ENCODE measurements at places on chromosomes 5 and 9. TPM values are rescaled to one million over a fixed set of nuclear protein-coding genes. Genes with fewer than 3 reads are reported as not detected.

FOXD4 gene
- not detected for polyA plus RNA-seq

BTNL3 gene
- not detected for polyA plus RNA-seq

LAMC3 gene
- not detected for polyA plus RNA-seq

AFAP1L1 gene
- 0.31 TPM for polyA plus RNA-seq

PPIC gene
- polyA plus RNA-seq, result not detected

PRRX2 gene
- not detected for polyA plus RNA-seq

ANKRD18B gene
- not detected for polyA plus RNA-seq

- no peak overlapping the region for H3K27ac ChIP-seq
- no peaks in the 10 kb centered on the region for H3K36me3 ChIP-seq
- H3K4me3 ChIP-seq, result no peak overlapping the region
These were observed 339.2 kb downstream of the PIK3R1 start for GRCh38 chr5:68554571-68555279.

- no peaks in the 10 kb centered on the region for H3K27me3 ChIP-seq
- peaks cover 72% of the 10 kb centered on the region for H3K4me1 ChIP-seq
- no peaks in the 10 kb centered on the region for H3K36me3 ChIP-seq
- no peak overlapping the region for H3K4me3 ChIP-seq
These were observed 4.2 kb downstream of the SEMA4D start for GRCh38 chr9:89493671-89494070.

GRCh38 chr5:173670791-173671120 is 54.3 kb upstream of the BOD1 start:
- no peaks in the 10 kb centered on the region for H3K4me1 ChIP-seq
- no peaks in the 10 kb centered on the region for H3K36me3 ChIP-seq
- no peaks in the 10 kb centered on the region for H3K27me3 ChIP-seq
- H3K27ac ChIP-seq, result no peak overlapping the region
- no peak for DNase-seq

GRCh38 chr5:83031381-83031780 is 45.8 kb downstream of the TMEM167A start:
- no peak overlapping the region for H3K27ac ChIP-seq
- H3K27me3 ChIP-seq, result no peaks in the 10 kb centered on the region
- no peak for DNase-seq
- H3K36me3 ChIP-seq, result no peaks in the 10 kb centered on the region

GRCh38 chr5:143002459-143003327 is 232.5 kb downstream of the ARHGAP26 start:
- DNase-seq, result peak; percentile 63
- peak overlapping the region; percentile 89 for H3K27ac ChIP-seq
- H3K4me1 ChIP-seq, result peaks cover 72% of the 10 kb centered on the region
- peak overlapping the region; percentile 73 for H3K4me3 ChIP-seq
- H3K27me3 ChIP-seq, result no peaks in the 10 kb centered on the region

- no peak for DNase-seq
- H3K27me3 ChIP-seq, result peaks cover 19% of the 10 kb centered on the region
- peaks cover 6% of the 10 kb centered on the region for H3K4me1 ChIP-seq
- no peak overlapping the region for H3K4me3 ChIP-seq
- no peaks in the 10 kb centered on the region for H3K36me3 ChIP-seq
These were observed 91.5 kb upstream of the DNAH5 start for GRCh38 chr5:14035859-14036503.

DNA sequence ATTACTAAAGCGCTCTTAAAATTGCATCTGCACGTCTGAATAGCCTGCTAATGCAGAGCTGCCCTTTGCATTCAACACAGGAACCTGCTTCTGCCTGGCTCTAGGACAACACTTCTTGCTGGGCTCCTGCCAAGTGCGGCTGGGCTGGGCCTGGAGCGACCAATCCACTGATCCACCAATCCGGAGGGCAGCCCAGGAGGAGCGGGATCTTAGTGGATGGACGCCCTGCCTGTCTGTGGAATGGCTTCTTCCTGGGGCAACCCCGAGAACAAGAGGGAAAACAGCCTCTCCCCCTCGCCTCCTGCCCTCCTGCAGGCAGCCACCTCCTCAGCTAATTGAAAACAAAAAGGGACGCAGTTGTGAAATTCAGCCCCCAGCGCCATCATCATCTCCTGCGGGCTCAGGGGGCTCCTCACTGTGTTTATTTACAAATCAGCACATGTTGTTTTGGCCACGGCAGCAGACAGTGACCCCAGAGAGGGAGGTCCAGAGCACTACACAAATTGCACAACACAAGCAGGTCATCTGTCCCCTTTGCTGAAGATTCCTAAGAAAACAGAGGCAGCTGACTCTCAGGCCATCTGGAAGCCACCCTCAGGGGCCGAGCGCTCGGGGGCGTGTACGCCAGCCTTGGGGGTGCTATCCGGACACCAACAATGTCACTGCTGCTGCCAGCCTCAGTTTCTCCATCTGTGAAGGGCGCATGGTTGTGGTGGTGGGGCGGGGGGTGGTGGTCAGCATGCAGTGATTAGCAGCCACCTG is 57.3 kb downstream of the GADD45G start:
- no peak overlapping the region for H3K4me3 ChIP-seq
- no peak overlapping the region for H3K27ac ChIP-seq
- peaks cover 10% of the 10 kb centered on the region for H3K27me3 ChIP-seq
- no peak for DNase-seq
- H3K36me3 ChIP-seq, result no peaks in the 10 kb centered on the region
- H3K4me1 ChIP-seq, result peaks cover 4% of the 10 kb centered on the region

DNA sequence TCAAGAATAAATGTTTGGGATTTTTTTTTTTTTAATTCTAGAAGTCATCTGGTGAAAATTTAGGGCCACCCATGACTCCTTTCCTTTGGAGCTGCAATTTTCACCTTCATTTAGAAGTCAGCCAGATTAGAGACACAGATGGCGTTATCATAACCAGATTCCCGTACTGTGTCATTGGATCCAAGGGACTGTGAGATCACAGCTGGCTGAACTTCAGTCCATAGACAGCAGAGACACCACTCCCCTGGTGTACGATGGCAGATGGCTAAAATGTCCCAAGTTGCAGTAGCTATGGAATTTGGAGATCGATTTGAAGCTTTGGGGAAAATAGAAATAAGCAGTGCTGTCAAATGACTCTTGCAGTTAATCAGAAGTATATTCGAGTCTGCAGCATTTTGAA is 216.3 kb downstream of the RFK start:
- no peak overlapping the region for H3K27ac ChIP-seq
- no peaks in the 10 kb centered on the region for H3K4me1 ChIP-seq
- DNase-seq, result no peak
- no peaks in the 10 kb centered on the region for H3K36me3 ChIP-seq

GRCh38 chr5:150918613-150919012 is 13.8 kb upstream of the ZNF300 start:
- H3K4me1 ChIP-seq, result no peaks in the 10 kb centered on the region
- DNase-seq, result no peak
- H3K4me3 ChIP-seq, result no peak overlapping the region
- peaks cover 24% of the 10 kb centered on the region for H3K36me3 ChIP-seq
- no peak overlapping the region for H3K27ac ChIP-seq

DNA sequence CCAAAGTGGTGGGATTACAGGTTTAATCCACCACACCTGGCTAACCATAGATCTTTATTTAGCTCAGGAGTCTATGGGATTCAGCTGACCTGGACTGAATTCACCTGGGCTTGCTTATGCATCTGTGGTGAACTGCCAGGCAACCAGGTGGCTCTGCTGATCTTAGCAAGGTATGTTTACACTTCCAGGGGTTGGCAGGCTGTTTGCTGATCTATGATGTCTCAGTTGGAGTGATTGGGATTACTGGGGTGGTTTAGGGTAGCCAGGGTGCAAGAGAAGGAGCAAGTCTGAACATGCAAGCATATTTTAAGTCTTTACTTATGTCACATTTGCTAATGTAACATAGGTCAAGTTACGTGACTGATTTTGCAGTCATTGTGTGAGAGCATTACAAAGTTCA is 63.6 kb upstream of the JAK2 start:
- no peak overlapping the region for H3K4me3 ChIP-seq
- peaks cover 5% of the 10 kb centered on the region for H3K4me1 ChIP-seq
- DNase-seq, result no peak
- H3K27ac ChIP-seq, result no peak overlapping the region
- H3K27me3 ChIP-seq, result peaks cover 5% of the 10 kb centered on the region

DNA sequence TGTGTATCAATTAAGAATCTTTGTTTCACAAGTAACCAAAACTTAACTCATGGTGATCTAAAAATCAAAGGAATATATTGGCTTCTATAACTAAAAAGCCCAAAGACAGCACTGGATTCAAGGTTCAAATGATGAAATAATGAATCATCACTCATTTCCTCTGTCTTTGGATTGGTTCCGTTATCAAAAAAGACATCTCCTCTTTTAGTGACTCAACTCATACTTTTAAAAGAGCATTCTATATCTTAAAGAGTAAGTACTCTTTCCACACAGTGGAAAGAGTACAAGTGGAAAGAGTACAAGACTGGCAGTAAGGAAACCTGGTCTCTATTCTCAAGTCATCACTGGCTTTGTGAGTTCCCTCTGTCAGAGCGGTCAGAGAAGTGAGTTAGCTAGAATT is 141.4 kb upstream of the NMUR2 start:
- no peaks in the 10 kb centered on the region for H3K36me3 ChIP-seq
- no peaks in the 10 kb centered on the region for H3K4me1 ChIP-seq
- no peak overlapping the region for H3K4me3 ChIP-seq

DNA sequence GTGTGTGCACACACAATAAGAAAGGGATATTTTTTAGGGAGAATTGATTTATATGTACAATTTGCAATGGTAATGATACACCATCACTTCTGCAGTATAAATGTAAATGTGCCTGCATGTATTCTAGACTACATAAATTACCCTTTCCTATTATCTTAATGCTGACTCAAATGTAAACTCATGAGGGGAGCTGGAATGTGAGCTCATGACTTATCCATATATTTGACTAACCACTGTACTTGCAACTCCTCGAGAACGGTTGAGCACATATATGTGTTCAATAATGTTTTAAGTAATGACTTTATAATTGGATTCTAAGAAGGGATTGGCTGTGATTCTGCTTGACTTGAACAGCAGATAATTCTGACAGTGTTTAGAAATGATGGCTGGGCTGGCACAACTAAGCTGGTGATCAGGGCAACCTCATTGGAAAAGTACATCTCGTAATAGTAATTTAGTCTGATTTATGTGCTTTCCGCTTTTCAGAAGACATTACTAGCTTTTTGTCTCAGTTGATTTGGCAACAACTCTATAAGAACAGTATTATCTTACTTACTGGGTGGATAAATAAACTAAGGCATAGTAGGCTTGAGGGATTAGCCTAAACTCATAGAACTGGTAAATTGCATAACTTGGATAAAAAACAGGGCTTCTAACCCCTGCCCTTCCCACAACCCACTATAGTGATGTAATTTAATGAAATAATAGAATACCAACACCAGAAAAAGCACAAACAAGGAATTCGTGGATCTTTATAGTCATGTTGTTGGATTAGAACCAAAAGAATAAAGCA is 130.2 kb upstream of the SPEF2 start:
- H3K4me1 ChIP-seq, result no peaks in the 10 kb centered on the region
- no peaks in the 10 kb centered on the region for H3K27me3 ChIP-seq
- H3K27ac ChIP-seq, result no peak overlapping the region
- no peak overlapping the region for H3K4me3 ChIP-seq
- H3K36me3 ChIP-seq, result no peaks in the 10 kb centered on the region
- no peak for DNase-seq

DNA sequence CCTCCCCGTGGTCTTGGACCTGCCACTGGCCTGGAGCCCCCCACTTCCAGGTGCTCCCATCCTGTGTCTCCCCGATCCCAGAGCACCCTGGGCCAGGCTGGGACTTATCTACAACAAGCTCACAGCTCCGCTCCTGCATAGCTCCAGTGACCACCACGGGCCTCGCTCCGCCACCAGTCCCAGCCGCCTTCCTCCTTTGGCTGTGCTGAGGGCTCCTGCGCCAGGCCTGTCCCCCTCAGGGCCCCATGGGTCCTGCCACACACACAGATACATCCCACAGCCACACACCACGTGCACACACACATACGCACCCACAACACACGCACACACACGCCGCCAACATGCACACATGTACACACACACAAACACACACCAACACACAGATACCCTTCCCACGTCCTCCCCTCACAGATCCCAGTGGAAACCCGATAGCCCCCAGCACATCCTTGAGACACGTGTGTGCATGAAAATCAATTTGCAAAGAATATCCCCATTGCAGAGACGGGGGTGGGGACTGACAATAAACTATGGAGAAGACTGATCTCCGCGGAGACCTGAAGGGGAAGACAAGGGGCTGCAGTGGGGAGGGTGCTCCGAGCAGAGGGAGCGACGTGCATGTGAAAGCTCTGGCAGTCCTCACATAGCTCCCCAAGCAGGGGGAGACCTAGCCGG is 18.5 kb upstream of the LAMC3 start:
- no peak overlapping the region for H3K4me3 ChIP-seq
- no peak overlapping the region for H3K27ac ChIP-seq
- H3K4me1 ChIP-seq, result no peaks in the 10 kb centered on the region
- H3K36me3 ChIP-seq, result no peaks in the 10 kb centered on the region
- H3K27me3 ChIP-seq, result peaks cover 8% of the 10 kb centered on the region

GRCh38 chr9:130027533-130028365 is 15.2 kb downstream of the FNBP1 start:
- H3K4me3 ChIP-seq, result peak overlapping the region; percentile 55
- H3K27me3 ChIP-seq, result no peaks in the 10 kb centered on the region
- no peak for DNase-seq
- peaks cover 70% of the 10 kb centered on the region for H3K4me1 ChIP-seq
- peak overlapping the region; percentile 72 for H3K27ac ChIP-seq

DNA sequence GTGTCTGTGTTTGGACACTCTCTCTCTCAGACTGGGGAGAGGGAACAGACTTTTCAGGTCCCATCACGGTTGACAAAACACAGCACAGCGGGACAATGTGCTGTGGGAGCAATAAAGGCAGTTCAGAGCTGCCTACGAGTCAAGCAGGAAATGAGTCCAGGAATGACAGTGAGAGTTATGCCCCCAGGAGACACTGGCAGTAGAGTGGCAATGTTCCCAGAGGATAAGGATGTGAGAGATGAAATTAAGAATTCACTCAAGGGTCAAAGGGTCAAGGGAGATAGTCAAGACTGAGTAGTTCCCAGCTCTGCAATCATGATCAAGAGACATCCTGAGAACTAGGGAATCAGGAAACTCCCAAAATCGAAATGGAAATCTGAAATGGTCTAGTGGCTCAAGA is 156.1 kb downstream of the LURAP1L start:
- no peak for DNase-seq
- no peak overlapping the region for H3K27ac ChIP-seq
- H3K36me3 ChIP-seq, result no peaks in the 10 kb centered on the region
- H3K27me3 ChIP-seq, result no peaks in the 10 kb centered on the region
- no peaks in the 10 kb centered on the region for H3K4me1 ChIP-seq

GRCh38 chr9:79621916-79622575 is 50.3 kb downstream of the TLE4 start:
- H3K27ac ChIP-seq, result no peak overlapping the region
- no peak overlapping the region for H3K4me3 ChIP-seq

- H3K27ac ChIP-seq, result no peak overlapping the region
- H3K4me1 ChIP-seq, result no peaks in the 10 kb centered on the region
- H3K36me3 ChIP-seq, result peaks cover 9% of the 10 kb centered on the region
These were observed 15.4 kb downstream of the IARS1 start for GRCh38 chr9:92278110-92278509.
